ENCODE measurements at places on chromosomes 2 and 18.

DNA sequence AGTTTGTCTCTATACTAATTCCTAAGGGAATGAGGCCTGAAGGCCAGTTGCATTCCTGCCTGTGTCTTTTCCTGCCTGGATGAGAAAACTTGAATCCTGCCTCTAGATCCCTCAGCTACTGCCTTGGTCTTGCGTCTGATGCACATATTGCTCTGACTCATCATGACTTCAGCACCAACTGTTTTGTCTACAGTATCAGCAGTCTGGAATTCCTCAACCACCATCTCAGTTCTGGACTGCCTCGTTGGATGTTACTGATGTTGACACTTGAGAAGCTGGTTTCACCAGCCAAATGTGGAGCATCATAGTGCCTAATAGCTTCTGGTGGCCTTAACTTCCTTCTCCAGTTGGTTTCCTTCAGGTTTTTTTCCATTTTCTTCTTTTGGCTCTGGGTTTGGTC, 211.0 kb downstream of the CTNNA2 start:
- DNase-seq: no peak

DNA sequence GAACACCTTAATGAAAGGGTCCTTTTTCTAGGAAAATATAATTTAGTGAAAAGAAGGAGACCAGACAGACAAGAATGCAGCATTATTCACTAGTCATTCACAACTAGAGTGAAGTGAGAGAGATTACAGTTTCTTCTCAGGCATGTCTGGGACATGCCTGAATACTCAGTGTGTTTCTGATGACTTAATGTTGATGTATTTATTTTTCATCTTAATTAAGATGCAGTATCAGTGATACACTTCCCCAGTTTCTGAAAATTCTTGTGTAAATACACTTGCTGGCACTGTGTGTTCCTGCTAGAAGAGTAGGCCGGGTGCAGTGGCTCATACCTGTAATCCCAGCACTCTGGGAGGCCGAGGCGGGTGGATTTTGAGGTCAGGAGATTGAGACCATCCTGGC, 143.6 kb downstream of the MYO3B start:
- no peak for DNase-seq

GRCh38 chr2:160909781-160910242, 250.4 kb upstream of the TANK start:
- DNase-seq: no peak

DNA sequence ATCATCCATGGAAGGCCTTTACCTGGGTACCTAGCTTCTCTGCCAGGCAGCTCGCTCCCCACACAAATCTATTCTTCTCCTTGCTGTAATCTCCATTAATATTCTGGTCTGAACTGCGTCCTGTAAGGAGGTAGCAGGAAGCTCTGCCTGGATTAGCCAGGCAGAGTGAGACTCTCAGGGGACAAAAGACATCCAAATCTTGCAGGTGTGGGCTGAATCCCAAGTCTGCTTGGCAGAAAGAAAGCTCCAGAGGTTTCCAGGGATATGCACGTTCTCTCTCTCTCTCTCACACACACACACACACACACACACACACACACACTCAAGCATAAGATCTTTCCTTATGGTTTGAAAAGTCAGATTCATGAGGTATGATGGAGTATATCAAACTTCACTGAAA, 66.5 kb downstream of the THNSL2 start:
- no peak for DNase-seq

- DNase-seq: no peak
These were observed 169.5 kb downstream of the SRBD1 start for GRCh38 chr2:45441571-45441970.

- DNase-seq: peak; percentile 62
These were observed 636 bp downstream of the CBLN2 start for GRCh38 chr18:72543357-72544055.

DNA sequence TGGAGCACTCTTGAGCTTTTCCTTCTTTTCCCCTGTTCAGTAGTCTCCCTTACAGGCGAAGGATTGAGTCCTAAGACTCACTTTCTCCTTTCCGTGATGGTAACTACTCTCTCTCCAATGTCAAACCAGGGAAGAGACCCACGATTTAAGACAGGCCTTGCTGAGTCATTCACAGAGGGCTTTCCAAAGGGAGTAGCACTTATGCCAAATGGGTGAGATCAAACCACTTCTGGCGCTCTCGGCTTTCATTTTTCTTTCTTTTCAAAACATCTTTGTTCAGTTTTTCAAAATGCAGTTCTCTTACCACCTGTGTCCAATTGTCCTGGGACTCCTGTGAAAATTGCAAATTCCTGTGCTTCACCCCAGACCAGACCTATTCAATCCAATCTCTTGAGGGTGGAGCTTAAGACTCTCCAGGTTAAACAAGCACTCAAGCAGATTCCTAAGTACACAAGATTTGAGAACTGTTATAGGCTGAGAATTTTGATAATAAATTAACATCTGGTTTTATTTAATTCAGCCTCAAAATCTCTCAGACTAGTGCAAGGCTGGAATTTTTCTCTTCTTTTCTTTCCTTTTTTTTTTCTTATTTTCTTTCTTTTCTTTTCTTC, 14.4 kb upstream of the MRPL19 start:
- no peak for DNase-seq

DNA sequence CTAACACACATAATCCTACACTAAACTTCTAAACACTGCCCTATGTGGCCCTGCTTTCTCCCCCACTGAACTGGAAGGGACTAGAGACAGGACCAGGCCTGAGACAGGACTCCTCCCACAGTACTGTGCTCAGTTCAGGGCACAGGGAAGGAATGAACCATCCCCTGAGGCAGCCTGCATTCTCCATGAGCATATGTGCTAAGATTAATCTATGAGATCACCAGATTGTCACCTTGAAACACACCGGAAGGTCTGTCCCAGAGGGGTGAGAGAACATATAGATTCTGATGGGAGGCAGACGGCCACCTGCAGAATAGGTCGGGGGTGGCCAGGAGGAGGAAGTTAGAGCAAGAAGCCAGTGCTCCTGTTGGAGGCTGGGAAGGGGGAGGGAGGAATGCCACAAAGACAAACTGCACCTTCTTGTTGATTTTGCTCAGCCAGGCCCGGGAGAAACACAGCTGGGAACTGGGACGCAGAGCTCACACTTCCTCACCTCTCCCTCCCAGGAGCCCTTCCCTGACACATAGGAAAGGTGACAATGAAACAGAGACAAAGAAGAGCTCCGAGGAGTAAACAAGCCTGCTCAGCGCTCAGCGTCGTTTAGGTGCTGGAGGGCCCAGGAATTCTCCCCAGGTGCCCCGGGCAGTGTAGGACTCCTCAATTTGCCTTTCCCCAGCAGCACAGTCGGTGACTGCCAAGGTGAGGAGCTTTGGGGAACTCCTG, 52.1 kb downstream of the ZBTB7C start:
- DNase-seq: peak; percentile 44

Measured in NCI-H345 (cell line).